ENCODE measurements at places on chromosomes 3 and 15. TPM values are rescaled to one million over a fixed set of nuclear protein-coding genes. Genes with fewer than 3 reads are reported as not detected.

DNA sequence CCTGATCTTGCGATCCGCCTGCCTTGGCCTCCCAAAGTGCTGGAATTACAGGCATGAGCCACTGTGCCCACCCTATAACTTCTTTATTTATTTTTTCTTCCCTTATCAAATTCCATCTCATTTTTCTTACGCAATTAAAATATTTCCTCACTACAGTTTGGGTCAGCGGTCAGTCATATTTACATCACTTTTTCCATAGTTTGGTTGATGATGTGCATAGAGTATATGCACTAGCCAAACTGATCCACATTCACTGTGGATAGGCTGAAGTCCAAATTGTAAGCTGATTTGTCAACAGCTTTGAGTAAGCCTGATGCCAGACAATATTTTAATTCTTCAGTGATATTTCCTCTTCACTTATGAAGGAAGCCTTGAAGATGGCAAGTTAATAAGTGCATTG lies 256.3 kb downstream of the TIGIT start:
- DNase-seq = no peak

DNA sequence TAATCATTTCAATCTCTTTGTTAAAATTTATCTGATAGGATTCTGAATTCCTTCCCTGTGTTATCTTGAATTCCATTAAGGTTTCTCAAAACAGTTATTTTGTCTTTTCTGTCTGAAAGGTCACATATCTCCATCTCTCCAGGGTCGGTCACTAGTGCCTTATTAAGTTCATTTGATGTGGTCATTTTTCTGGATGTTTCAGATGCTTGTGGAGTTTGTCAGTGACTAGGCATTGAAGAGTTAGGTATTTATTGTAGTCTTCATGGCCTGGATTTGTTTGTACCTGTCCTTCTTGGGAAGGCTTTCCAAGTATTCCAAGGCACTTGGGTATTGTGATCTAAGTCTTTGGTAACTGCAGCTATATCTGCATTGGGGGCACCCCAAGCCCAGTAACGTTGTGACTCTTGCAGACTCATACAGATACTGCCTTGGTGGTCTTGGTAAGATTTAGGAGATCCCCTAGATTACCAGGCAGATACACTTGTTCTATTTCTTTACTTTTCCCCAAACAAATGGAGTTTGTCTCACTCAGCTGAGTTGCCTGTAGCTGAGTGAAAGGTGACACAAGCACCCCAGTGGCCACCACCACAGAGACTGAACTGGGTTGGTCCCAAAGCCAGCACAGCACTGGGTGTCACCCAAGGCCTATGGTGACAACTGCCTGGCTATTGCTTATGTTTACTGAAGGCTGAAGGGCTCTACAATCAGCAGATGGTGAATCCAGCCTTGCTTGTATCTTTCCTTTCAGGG lies 18.9 kb upstream of the SLC27A2 start:
- DNase-seq = no peak

DNA sequence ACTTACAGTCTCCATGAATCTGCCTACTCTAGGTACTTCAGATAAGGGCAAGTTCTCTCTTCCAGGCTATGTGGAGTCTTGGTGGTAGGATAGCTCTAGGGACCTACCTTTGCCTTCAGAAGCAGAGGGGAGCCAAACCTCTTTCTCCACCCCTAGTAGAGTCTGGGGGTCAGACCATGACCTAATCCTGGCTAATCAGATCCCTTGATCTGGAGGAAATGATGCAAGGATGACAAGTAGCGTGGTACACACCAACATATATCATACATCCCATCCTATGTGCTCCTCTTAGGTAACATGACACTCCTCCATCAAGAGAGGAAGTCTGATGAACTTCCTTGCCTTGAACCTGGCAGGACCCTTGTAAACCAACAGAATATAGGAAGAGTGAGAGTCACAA lies 15.4 kb upstream of the PLA2G4F start:
- DNase-seq = no peak

DNA sequence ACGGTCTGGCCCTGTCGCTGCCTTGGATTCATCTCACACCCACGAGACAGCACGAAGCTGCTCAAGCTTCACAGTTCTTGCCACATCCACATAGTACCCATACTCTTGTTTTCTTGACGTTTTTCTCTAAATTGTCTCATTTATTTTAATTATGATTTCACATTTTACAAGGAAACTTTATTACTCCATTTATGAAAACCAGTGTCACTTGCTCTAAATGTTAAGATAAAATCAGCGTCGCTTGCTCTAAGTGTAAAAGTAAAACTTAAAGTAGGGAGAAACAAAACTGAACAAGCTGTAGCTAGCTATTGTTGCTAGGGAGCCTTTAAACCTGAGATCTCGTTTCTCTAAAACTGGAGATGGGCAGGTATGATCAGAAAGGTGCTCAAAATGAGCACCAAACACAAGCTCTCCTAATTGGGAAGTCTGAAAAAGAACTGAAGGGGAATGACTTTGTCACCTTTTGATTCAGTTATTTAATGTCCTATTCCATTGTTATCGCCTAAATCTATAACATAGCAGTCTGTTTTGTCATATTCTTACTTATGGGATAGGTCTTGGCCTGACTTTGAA lies 680 bp downstream of the IFT122 start:
- peak; percentile 58 for DNase-seq

GRCh38 chr15:65189102-65189740 lies 4.1 kb upstream of the CLPX start:
- DNase-seq = peak; percentile 68

DNA sequence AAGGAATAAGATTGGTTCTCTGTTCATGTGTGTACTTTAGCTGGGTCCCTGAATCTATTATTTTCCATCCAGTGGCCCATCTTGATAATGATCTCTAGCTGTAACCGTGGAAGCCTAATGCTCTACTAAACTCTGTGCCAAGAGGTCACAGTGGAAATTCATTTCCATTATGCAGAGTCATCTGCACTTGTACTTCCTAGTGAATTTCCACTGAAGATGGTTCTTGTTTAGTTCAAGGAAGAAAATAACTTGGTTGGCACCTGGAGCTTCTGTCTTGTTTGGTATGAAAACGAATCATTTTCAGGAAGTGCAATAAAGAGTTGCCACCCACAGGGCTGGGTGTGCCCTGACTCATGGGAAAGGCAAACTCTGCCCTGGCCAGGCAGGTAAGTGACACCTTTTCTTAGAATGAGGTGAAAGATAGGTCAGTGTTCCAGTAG lies 10.3 kb downstream of the LPP start:
- no peak for DNase-seq

DNA sequence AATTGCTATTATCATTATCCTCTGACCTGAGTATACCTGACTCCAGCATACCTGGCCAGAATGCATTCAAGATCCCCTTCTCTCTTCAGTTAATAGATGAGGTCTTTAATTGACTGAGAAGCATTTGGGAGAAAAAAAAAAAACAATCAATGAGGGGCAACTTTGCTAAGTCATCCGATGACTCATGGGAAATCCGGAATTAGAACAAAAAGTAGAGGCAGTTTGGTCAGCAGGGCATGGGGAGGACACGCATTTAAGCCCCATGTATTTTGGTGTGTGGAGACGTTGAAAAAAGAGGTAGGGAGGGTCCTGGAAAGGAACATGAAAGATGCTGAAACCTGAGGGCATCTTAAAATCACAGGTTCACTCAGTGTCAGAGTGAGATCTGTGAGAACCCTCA lies 256.2 kb downstream of the RORA start:
- peak; percentile 86 for DNase-seq

GRCh38 chr15:74595271-74595670 lies 20.4 kb upstream of the CLK3 start:
- DNase-seq = no peak

DNA sequence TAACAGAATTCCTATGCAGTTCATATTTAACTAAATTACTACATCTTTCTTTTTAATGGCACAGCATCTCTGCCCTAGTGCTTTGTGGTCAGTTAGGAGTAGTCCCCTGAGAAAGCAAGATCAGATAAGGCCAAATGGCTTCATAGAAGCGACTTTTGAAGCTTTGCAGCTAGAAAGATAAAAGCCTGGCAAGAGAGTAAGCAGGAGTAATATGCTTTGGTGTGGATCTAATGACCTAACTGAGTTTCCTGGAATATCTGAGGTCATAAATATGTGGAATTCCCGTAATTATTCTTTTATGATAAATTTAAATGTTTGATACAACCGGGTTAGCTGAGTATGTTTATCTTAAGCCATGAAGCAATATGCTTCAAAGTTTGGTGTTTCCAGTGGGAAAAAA lies 374.9 kb upstream of the LRRC3B start:
- no peak for DNase-seq

GRCh38 chr3:138078901-138079344 lies 36.5 kb downstream of the DZIP1L start:
- no peak for DNase-seq

GRCh38 chr15:34109797-34110663 lies 8.1 kb downstream of the PGBD4 start:
- DNase-seq = peak; percentile 56

- DNase-seq = peak; percentile 61
Measured at GRCh38 chr3:34260271-34261000, 462.0 kb downstream of the PDCD6IP start.

GRCh38 chr3:134824791-134825190 lies 29.7 kb downstream of the EPHB1 start:
- DNase-seq = no peak

GRCh38 chr15:72934921-72935320 lies 117.3 kb upstream of the NEO1 start:
- DNase-seq = no peak

DNA sequence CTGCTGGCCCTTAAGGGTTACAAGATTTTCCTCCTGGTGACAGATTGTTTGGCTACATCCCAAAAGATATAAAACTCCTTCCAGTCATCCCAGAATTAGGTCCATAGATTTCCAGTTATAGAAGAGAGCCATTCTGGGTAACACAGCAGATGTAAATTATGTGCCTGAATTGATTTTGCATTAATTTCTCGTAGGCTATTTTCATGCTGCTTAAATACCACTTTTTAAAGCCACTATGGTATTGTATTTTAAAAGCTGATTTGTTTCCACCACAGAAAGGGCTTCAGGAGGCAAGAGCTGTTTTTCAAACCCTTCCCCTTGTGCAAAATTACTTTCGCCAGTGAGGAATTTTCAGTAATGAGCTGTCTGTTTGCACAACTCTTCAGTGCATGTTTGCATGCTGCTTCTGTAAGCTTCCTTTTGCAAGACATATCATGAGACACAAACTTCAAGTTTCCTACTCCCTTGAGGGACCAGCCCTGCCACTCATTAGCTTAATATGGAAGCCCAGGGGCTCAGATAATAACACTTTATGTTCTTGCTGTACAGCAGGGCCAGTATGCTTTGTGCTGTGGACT lies 105.4 kb upstream of the TNIK start:
- no peak for DNase-seq

DNA sequence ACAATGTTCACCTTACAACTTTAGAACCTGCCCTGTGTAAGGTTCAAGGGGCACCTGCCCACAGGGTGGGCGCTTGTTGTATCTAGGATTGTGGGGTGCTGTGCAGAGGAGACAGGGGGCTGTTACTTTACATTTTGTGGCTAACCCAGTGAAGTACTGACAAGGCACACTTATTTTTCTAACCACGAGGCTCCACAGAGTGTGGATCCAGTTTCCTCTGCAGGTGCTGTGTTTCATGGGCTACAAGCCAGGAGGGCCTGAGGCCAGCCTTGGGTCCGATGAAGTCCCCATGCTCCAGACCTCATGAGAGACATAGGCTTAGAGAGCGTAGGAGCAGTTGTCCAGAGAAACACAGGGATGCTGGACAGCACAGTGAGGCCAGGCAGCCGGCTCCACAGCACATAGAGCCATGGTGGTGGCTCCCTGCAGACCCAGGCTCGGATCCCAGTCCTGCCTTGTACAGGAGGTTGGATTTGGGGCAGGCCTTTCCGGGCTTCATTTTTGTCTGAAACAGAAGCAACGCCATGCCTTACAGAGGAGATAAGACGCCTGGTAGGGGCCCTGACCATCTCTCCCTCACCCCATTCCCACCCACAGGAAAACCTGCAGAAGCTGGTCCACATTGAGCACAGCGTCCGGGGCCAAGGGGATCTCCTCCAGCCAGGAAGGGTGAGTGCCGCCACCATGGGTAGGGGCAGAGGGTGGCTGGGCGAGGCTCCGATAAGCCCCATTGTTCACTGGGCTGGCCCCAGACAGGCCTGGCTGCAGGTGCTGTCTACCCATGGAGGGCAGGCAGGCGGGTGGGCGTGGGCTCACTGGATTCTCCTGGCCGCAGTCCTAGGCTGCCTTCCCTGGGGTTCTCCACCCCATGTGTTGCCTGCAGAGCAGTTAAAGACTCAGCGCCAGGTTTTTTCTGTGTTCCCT lies 40.1 kb upstream of the NR2C2 start:
- DNase-seq = no peak

- no peak for DNase-seq
Measured at GRCh38 chr3:66989860-66990696, 8.0 kb upstream of the KBTBD8 start.

- DNase-seq = peak; percentile 59
Measured at GRCh38 chr3:168117853-168118313, 22.2 kb upstream of the GOLIM4 start.

- peak; percentile 53 for DNase-seq
Measured at GRCh38 chr15:84833447-84834228, 16.5 kb downstream of the ALPK3 start.

DNA sequence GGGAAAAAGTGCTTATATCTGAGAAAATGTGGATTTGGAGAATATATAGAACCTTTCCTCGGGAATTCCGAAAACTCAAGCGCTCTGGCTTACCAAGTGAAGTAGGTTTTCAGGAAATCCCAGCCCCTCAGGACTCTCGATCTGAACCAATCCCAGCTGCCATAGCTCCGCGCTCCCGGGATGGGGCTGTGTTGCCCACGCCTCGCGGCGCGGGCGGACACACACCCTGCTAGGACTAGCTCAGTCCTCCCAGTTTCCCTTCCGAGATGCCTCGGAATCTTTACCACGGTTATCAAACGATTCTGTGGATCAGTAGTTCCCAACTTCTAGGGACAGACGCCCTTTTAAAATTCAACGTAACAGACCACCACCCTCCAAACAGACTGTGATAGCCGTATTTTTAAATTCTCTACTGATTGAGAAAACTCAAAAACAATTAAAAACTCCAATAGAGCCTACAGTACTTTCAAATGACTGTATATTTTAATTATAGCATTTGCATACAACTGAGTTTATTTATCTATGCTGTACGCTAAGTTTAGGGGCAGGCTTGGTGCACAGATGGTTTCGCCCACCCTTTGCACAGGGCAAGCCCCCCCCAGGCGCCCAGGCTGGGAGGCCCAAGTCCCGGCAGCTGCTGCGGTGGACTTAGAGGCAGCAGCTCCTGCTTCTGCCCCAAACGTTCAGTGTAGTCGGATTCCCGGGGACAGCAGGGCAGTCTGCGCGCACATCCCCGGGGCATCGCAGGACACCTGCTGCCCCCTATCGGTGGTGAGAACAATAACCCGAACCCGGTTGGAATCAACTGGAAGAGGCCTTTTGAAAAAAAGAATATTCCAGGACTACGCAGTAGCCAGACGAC lies 52.3 kb downstream of the CCDC54 start:
- peak; percentile 83 for DNase-seq

Gene GUCA1C
- not detected for total RNA-seq

Gene AAGAB
- total RNA-seq = 42.6 TPM

Gene ZPLD1
- total RNA-seq = not detected

Gene CHRFAM7A
- total RNA-seq = 7.1 TPM

Gene CCDC50
- total RNA-seq = 137 TPM

Gene COPB2
- total RNA-seq = 137 TPM

Gene AZI2
- total RNA-seq = 50.0 TPM

Gene TMIE
- 0.18 TPM for total RNA-seq

Gene STARD5
- 2.2 TPM for total RNA-seq

Gene ATP6V1A
- 96.9 TPM for total RNA-seq

Gene ZKSCAN7
- 1.9 TPM for total RNA-seq

Data from endothelial cell of umbilical vein (primary cell).